ENCODE measurements at places on chromosomes 6 and 20.

DNA sequence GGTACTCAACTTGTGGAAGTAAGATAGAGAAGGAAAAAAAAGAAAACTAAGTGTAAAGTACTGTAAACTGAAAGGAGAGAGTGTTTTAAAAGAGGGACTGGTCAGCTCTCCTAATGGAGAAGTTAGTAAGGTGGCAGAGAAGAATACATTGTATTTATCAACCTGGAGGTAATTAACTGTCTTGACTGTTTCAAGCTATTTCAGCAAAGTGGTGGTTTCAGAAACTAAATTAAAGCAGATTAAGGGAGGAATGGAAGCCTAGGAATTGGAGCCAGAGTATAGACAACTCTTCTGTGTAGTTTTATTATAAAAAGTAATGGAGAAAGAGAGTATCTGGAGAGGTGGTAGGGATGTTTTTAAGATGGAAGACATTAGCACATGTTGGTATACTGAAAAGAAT lies 2.7 kb upstream of the PHF10 start:
- DNase-seq: no peak

DNA sequence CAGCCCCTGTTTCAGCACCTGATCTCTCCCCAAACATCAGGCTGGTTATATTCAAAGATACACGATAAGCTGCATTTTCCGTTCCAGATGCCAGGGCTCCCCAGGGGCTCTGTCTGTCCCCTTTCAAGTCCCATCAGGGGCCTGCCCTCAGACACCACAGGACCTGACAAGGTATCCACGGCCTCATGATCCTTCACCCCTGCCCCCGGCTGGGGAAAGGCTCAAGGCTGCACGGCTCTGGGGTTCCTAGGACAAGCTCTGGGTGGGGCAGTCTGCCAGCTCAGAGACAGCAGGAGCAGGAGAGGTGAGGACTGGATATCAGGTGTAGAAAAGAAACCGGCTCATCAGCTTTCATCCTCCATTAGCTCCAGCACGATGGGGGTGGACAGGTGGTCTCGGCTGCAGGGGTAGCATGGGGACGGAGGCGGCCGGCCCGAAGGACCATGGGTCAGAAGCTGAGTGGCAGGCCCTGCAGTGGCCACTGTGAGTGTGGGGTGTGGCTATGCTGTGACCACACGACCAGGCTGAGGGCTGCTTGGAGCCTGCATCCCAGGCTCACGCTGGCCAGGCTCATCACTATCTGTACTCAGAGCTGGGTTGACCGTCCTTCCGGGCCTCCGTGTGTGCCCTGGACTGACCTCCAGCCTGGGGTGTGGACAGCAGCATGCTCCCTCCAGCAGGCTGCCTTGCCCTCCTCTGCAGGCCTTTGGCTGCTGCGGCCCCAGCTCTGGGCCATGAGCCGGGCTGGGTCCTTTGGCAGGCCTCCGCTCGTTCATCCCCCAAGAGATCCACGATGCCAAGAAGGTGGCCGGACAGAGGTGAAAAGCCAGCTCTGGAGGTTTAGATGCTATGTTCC lies 386.2 kb downstream of the THBS2 start:
- DNase-seq: no peak

- peak; percentile 14 for DNase-seq
These were observed 46.1 kb downstream of the MYO6 start for GRCh38 chr6:75794954-75795739.

DNA sequence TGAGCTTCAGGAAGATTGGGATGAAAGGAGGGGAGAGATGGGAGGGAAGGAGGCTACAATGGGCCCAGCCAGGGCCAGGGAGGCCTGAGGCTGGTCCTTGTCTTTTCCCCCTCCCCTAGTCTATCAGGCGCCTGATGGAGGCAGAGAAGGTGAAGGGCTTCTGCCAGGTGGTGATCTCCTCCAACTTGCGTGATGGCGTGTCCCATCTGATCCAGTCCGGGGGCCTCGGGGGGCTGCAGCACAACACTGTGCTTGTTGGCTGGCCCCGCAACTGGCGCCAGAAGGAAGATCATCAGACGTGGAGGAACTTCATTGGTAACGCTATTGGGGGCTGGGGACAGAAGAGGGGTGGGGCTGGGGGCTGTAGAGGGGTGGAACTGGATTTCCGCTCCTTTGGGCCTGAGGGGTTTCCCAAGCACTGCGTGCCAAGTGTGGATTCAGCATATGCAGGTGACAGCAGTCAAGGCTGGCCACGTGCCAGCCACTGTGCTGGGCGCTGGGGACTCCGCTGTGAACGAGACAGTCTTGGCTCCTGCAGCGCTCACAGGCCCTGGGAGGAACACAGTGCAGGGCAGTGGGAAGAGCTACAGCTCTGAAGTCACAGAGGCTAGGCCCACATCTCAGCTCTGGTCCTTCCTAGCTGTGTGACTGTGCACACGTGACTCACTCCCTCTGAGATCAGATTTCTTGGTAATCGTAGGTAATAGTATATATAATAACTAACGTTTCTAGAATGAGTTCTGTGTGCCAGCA lies 22.7 kb downstream of the SLC12A5 start:
- DNase-seq: no peak

DNA sequence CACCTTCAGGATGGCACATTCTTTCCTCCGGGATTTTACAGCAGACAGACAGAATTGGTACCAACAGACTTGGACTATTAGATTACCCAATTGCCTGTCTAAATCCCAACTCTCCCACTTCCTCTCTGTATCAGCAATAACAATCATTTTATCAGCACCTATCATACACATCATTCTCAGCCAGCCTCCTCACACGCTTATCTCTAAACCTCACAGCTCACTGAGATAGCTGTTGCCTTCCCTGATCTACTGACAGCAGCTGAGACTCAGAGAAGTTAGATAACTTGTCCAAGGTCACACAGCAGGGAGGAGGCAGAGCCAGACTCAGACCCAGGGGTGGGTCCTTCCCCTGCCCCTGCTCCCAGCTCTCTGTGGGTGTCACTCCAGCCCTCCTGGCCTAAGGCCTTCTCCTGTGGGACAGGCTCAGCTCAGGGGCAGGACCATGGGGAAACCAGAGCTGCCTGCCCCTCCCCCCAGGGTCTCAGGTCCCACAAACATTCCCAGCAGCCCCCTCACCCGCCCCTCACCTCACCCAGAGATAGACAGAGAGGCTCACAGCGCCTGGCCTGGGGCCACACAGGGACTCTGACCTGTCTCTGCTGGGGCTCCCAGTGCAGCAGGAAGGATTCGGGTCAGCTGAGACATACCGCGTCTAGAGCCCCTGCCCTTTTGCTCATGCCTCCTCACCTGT lies 92.8 kb downstream of the GRM4 start:
- DNase-seq: no peak

GRCh38 chr20:51510936-51511605 lies 31.4 kb downstream of the NFATC2 start:
- DNase-seq: no peak

GRCh38 chr6:157037165-157037564 lies 260.0 kb downstream of the ARID1B start:
- peak; percentile 70 for DNase-seq

GRCh38 chr20:51553897-51554486 lies 11.5 kb upstream of the NFATC2 start:
- no peak for DNase-seq

GRCh38 chr6:21354805-21355238 lies 238.7 kb upstream of the SOX4 start:
- DNase-seq: no peak

DNA sequence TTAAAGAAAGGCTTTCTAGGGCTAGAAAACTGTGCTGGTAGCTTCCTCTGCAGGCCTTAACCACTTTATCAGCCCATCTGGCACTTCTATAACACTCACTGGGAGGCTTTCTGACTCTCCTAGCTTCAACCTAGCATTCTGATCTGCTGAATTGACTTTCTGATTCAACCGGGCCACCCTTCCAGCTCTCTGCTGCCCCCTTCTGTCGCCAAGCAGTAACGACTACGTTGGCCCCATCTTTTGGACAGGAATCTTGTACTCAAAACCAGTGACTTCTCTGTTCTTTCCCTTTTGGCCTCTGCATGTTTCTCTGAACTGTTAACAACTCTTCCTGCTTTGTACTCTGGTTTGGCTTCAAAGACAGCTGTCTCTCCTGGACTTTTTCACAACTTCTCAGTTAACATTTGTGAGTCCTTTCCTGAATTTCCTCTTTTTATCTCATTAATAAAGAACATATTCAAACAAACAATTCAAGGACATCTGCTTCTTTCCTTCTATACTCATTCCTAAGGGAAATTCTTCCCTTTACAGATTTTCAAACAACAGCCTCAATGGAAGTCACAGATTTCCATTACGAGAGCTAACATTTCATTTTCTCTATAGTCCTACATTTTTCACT lies 43.9 kb upstream of the FAM135A start:
- DNase-seq: peak; percentile 64

DNA sequence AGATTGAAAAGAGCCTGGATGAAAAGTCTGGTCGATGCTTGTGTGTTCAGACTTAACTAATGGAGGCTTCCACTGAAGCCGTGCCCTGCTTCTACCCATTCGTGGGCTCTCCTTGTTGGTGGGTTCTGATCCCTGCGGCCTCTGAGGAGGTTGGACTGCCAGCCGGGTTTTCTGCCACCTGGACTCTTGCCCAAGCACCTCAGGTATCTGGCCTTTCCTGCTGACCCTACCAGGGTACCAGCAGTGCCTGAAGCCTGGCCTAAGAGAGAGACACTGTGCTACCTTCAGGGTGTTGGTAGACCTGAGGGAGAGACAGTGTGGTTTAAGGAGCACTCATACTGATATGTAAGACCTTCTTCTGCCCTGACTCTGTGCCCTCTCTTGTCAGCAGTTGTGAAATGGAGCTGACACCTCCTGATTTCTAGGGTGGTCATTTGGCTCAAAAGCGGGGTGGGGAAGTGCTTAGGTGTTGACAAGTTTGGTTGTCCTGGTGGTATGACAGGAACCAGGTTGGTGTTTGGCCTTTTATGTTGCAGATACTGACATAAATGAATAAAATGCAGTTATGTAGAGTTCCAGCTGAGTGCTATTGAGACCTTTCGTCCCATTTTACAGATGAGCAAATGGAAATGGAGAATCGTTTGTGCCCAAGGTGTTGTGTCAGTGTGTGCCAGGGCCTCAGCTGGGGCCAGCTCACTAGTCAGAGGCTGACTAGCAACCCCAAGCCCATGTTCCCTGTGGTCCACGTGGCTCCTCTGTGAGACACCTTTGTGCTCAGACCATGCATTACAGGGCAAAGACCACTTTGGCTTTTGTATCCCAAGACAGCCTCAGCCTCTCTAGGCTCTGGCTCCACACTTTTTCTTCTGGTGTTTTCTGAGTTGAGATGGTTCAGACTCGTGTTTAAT lies 3.1 kb downstream of the PLCG1 start:
- DNase-seq: no peak

DNA sequence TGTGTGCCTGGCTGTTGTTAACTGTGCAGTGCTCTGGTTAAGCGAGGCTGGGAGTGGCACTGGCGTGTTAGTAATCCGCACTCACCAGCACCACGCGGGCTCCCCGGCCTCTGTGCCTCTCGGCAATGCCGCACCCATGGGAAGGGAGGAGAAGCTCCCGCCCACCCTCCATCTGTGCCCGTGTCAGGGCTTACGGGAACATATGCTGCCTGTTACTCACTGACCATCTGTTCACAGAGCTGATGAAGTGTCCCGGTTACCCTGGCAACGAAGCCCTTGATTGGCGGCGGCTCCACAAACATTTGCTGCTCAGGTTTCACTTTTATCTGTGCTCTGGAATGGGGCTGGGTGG lies 114.7 kb downstream of the PSMB1 start:
- DNase-seq: peak; percentile 77

- DNase-seq: no peak
These were observed 36.1 kb downstream of the NKX2-4 start for GRCh38 chr20:21361266-21361665.

DNA sequence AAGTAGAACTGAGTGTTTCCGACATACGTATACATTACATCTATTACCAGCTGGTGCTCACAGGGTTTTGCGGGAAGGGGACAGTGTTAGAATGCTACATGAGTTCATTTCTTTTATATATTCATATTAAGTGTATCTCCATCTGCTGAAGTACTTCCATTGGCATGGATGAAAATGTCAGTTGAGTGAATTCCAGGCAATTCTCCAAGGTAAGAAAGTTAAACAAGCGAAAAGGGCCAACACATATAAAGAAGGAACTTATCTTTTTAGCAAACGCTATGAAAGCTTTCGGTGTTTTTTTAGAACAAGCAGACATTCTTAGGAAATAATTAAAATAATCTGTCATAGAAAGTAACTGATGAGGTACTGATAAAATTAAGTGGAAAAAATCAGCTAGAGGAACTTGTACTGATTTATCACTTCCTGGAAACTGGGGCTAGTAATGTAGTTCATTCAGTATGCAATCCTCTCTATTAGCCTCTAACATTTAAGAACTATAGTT lies 34.6 kb downstream of the RNF146 start:
- peak; percentile 37 for DNase-seq

GRCh38 chr6:96032661-96033060 lies 16.9 kb downstream of the FUT9 start:
- no peak for DNase-seq

DNA sequence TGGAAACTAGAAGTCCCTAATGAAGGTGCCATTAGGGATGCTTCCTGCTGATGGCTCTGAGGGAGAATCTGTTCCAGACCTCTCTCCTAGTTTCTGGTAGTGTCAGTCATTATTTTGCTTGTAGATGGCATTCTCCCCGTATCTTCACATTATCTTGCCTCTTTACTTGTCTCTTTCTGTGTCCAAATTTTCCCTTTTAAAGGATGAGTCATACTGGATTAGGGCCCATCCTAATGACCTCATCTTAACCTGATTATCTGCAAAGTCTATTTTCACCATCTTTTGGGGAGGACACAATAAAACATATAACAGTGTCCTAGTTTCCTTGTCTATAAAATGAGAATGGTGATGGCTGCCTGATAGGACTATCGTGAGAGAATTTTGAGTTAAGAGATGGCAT lies 27.3 kb downstream of the ZNF391 start:
- DNase-seq: no peak

All from COLO829 (cell line).